ENCODE measurements at places on chromosomes 11 and 22. TPM values are rescaled to one million over a fixed set of nuclear protein-coding genes. Genes with fewer than 3 reads are reported as not detected.

The SESN3 gene
- polyA plus RNA-seq, result 110 TPM

The PHF21B gene
- 0.57 TPM for polyA plus RNA-seq

The DSCAML1 gene
- 0.63 TPM for polyA plus RNA-seq

DNA sequence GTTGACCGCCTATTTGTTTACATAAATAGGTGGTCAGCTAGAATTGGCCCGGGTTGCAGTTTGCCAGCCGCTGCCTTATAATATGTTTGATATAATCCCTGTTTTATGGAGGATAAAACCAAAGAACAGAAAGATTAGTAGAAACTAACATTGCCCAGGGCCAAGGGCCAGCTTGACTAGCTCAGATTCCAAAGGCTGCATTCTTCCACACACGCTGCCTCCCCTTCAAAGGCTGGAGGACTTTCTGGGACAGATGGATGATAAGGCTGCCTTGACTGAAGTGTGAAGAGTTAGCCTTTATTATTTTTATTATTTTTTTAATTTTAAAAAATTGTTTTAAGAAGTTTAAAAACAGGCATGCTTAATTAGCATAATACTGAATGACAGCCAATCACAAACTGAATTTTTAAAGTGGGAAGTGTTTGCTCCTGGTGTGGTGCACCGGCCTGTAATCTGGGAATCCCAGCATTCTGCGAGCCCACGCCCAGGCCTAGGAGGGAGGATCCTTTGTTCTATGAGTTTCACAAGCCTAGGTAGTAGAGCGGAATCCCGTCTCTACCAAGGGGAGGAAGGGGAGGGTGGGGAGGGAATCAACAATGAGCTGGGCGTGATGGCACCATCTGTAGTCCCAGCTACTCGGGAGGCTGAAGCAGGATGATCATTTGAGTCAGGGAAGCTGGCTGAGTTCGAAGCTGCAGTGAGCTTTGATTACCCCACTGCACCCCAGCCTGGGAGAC, 114.9 kb downstream of the NAV2 start:
- DNase-seq, result no peak

GRCh38 chr22:42396621-42397331, 35.4 kb downstream of the NFAM1 start:
- no peak for DNase-seq

GRCh38 chr11:116702772-116703385, 69.9 kb downstream of the BUD13 start:
- no peak for DNase-seq

DNA sequence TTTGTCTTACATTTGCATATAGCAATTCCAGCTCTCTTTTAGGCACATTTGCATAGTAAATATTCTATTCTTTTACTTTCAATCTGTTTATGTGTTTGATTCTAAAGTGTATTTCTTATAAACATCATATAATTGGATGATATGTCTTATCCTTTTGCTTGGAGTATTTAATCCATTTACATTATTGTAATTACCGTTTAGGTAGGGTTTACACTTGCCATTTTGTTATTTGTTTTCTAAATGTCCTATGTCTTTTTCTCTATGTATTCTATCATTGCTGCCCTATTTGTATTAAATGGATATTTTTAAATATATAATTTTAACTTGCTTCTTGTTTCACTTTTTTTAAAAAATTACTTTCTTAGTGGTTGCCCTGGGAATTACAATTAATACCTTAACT, 22.8 kb upstream of the ACCSL start:
- DNase-seq, result no peak

DNA sequence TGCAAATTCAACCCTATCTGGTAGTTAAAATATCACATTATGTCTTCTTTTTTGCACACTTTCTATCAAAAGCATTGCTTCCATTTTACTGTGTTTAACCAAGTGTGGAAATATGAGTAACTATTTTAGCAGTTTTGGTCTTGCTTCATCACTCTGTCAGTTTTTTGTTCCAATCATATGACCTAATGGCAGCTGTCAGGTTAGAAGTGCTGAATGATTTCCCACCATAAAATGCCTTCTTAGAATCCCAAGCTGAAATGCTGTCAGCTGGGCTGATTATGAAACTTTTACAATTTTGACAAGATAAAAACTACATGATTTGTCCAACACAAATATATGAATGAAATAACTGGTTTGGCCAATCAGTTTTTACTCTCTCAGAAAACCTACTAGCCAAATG, 1654.6 kb upstream of the RAG2 start:
- DNase-seq, result no peak

- DNase-seq, result no peak
Measured at GRCh38 chr11:33383920-33384209, 126.7 kb downstream of the HIPK3 start.

- no peak for DNase-seq
Measured at GRCh38 chr22:28438183-28438768, 241.4 kb downstream of the TTC28 start.

DNA sequence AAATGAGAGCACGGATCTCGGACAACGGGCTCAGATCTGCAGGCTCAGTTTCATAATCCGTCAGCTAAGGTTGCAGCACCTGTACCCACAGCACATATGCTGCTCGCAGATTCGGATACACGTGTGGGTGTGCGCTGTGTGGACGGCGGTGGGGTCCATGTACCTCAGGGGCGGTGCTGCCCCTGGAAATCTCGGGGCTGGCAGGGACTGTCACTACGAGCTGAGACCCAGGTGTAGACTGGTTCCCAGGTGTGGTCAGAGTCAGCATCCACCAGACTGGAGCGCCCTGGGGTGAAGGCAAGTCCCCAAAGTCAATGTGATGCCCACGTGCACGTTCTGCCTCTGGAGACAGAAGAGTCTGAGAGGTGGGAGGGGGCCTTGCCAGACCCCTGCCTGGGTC, 989.3 kb downstream of the BRD1 start:
- DNase-seq, result no peak

- DNase-seq, result no peak
Measured at GRCh38 chr11:126732981-126733380, 267.6 kb downstream of the KIRREL3 start.

- no peak for DNase-seq
Measured at GRCh38 chr11:75869661-75870455, 54.8 kb downstream of the UVRAG start.

- DNase-seq, result no peak
Measured at GRCh38 chr11:114098927-114099326, 39.4 kb downstream of the ZBTB16 start.

Measured in forelimb muscle (tissue), 1 donor.